CD14-positive monocyte (primary cell): ENCODE measurements at places on chromosomes 4 and X. TPM values are rescaled to one million over a fixed set of nuclear protein-coding genes. Genes with fewer than 3 reads are reported as not detected.

Gene STATH
- polyA plus RNA-seq = not detected in 2 replicates

Gene SHISA3
- polyA plus RNA-seq = not detected

Gene WDR19
- 3.3 and 11.4 TPM in 2 replicates for polyA plus RNA-seq

Gene PORCN
- polyA plus RNA-seq = 7.5 TPM

Gene FAM241A
- polyA plus RNA-seq = 5.5 TPM

Gene RASGEF1B
- polyA plus RNA-seq = 7.5 and 20.3 TPM in 2 replicates

Gene TCEAL6
- polyA plus RNA-seq = not detected

Gene CXCL8
- polyA plus RNA-seq = 328 TPM

Gene COL25A1
- not detected for polyA plus RNA-seq

Gene ACE2
- not detected for polyA plus RNA-seq

Gene ZNF711
- 0.04 and 0.12 TPM in 2 replicates for polyA plus RNA-seq

Gene GUCY2F
- not detected in 2 replicates for polyA plus RNA-seq

Gene TRIM60
- not detected for polyA plus RNA-seq

Gene DGAT2L6
- polyA plus RNA-seq = not detected

Gene C4orf36
- polyA plus RNA-seq = not detected

Gene PPP2R2C
- polyA plus RNA-seq = not detected

Gene KLHL13
- 0.41 TPM for polyA plus RNA-seq

Gene GPR119
- not detected in 2 replicates for polyA plus RNA-seq
